Tibial nerve (tissue), 4 donors: ENCODE measurements at places on chromosomes 16 and 17. TPM values are rescaled to one million over a fixed set of nuclear protein-coding genes. Genes with fewer than 3 reads are reported as not detected.
A peak's percentile ranks its signal among the peaks of the same experiment; 100 is the strongest.

The P2RX5 gene
- not detected for total RNA-seq

The KRTAP4-4 gene
- not detected for total RNA-seq

The CFAP119 gene
- total RNA-seq = 9.6 TPM

The KRT34 gene
- total RNA-seq = not detected

The RHBDL1 gene
- total RNA-seq = 3.5 TPM

The HEXIM1 gene
- total RNA-seq = 35.2 TPM

The KRTAP9-8 gene
- not detected for total RNA-seq

DNA sequence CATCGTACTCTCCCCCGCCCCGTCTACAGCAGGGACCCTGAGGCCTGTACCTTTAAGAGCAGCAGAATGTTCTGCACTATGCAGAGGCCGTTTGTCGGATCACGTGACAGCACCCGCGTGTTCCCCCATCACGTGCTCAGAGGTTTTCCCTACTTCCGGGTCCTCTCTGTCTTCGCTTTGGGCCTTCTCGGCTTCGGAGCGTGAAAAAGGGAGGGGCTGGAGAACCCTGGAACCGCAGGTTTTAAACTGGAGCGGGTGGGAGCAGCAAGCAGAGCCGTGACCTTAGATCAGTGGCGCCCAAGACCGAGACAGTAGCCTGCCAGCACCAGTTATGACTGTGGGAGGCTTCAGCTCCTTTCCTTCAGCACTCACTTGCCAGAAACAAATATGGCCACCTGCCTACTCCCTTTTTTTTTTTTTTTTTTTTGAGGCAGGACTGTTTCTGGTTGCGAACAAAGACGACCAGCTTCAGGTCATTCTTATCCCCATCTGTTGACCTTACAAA lies at the start of gene CLN3:
CLN3 (minus strand) TSS at position 105 of the 505 bp plus-strand sequence. CDS start 315 bp downstream, outside the sequence.
- H3K27me3 ChIP-seq = no peaks in the 10 kb centered on the region
- peak within 1 kb of the TSS; percentile 99 for H3K4me3 ChIP-seq
- DNase-seq = peak; percentile 90
- H3K4me1 ChIP-seq = peaks cover 6% of the 10 kb centered on the region

- no peaks in the 10 kb centered on the region for H3K36me3 ChIP-seq
- H3K27ac ChIP-seq = peak overlapping the region; percentile 33
- H3K4me1 ChIP-seq = peaks cover 5% of the 10 kb centered on the region
- H3K4me3 ChIP-seq = no peak overlapping the region
- no peaks in the 10 kb centered on the region for H3K27me3 ChIP-seq
These were observed 94.7 kb upstream of the TNRC6C start for GRCh38 chr17:77863814-77864161.

DNA sequence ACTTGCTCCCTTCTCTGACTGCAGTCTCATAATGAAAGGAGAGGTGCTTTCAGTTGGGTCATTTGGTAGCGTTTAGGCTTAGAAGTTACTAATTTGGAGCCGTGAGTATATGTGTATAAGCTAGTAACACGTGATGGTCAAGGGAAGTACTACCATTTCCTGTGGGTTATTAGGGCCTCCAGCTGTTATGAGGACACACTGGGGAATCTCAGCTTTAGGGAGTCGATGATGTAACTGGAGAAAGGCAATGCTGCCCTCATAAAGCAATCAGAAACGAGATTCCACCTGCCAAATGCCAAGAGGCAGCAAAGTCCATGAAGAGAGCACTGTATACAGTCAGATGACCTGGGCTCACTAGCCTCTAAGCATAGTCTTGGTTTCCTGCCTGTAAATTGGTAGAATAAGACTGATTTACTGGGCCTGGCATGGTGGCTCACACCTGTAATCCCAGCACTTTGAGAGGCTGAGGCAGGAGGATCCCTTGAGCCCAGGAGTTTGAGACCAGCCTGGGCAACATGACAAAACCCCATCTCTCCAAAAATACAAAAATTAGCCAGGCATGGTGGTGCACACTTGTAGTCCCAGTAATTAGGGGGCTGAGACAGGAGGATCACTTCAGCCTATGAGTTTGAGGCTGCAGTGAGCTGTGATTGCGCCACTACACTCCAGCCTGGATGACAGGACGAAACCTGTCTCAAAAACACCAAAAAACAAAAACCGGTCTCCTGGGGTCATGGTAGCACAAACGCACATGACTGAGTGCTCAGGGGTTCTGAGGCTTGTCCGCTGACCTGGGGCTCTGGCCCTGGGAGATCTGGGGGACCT lies 53.0 kb downstream of the SF3B3 start:
- H3K4me3 ChIP-seq = no peak overlapping the region
- no peak for DNase-seq
- H3K36me3 ChIP-seq = peaks cover 18% of the 10 kb centered on the region

- no peaks in the 10 kb centered on the region for H3K27me3 ChIP-seq
- no peak overlapping the region for H3K27ac ChIP-seq
- no peaks in the 10 kb centered on the region for H3K36me3 ChIP-seq
- no peak for DNase-seq
- H3K4me1 ChIP-seq = no peaks in the 10 kb centered on the region
- no peak overlapping the region for H3K4me3 ChIP-seq
These were observed 1.9 kb upstream of the RBFOX1 start for GRCh38 chr16:7330709-7331108.

- no peak for DNase-seq
- H3K4me3 ChIP-seq = no peak overlapping the region
- no peaks in the 10 kb centered on the region for H3K27me3 ChIP-seq
- no peak overlapping the region for H3K27ac ChIP-seq
- no peaks in the 10 kb centered on the region for H3K36me3 ChIP-seq
These were observed 87.8 kb upstream of the CDH5 start for GRCh38 chr16:66278604-66279262.

GRCh38 chr16:58038219-58038641 lies 12.7 kb downstream of the MMP15 start:
- no peak for DNase-seq
- no peaks in the 10 kb centered on the region for H3K36me3 ChIP-seq
- H3K27ac ChIP-seq = no peak overlapping the region
- H3K4me3 ChIP-seq = no peak overlapping the region

GRCh38 chr17:64531955-64532371 lies 25.2 kb downstream of the CEP95 start:
- no peaks in the 10 kb centered on the region for H3K4me1 ChIP-seq
- no peak overlapping the region for H3K27ac ChIP-seq
- DNase-seq = no peak
- H3K4me3 ChIP-seq = no peak overlapping the region
- H3K36me3 ChIP-seq = peaks cover 100% of the 10 kb centered on the region
- H3K27me3 ChIP-seq = no peaks in the 10 kb centered on the region

GRCh38 chr17:49407086-49407485 lies 7.6 kb downstream of the PHB1 start:
- H3K27me3 ChIP-seq = no peaks in the 10 kb centered on the region
- H3K4me3 ChIP-seq = no peak overlapping the region
- no peaks in the 10 kb centered on the region for H3K4me1 ChIP-seq

- H3K27ac ChIP-seq = no peak overlapping the region
- no peak overlapping the region for H3K4me3 ChIP-seq
- no peaks in the 10 kb centered on the region for H3K36me3 ChIP-seq
These were observed 21.8 kb upstream of the BCO1 start for GRCh38 chr16:81216706-81217105.

DNA sequence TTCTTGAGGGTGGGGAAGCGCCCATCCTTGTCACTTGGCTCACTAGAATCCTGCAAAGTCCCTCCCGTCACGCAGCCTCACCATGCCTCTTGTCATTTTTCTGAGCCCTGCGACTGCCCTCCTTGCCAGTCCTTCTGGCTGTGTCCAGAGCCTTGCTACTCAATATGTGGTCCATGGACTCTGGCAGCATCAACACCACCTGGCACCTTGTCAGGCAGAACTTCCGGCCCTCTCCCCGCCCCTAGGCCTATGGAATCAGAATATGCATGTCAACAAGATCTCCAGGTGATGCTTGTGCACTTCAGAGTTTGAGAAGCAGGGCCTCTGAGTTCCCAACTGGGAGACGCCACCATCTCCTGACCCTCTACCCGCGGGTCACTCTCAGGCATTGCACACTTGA lies 12.1 kb downstream of the PIMREG start:
- no peaks in the 10 kb centered on the region for H3K36me3 ChIP-seq
- no peak overlapping the region for H3K27ac ChIP-seq
- no peak overlapping the region for H3K4me3 ChIP-seq
- peaks cover 25% of the 10 kb centered on the region for H3K27me3 ChIP-seq
- DNase-seq = no peak

- H3K36me3 ChIP-seq = no peaks in the 10 kb centered on the region
- DNase-seq = no peak
- no peaks in the 10 kb centered on the region for H3K27me3 ChIP-seq
- H3K4me3 ChIP-seq = no peak overlapping the region
- H3K27ac ChIP-seq = no peak overlapping the region
These were observed 6.5 kb upstream of the CTCF start for GRCh38 chr16:67555795-67556212.

DNA sequence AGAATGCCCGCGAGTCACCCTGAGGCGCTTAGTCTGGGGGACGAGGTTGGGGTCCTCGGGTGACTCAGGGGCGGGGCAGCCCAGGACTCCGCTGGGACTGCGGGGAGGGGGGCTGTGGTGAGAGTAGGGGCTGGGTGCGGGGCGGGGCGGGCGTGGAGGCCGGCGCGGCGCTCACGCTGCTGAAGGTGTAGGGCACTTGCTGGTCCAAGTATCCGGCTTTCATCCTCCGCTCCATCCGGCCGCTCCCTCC lies 832 bp downstream of the ETV4 start:
- peak overlapping the region; percentile 18 for H3K27ac ChIP-seq
- no peaks in the 10 kb centered on the region for H3K36me3 ChIP-seq
- peak overlapping the region; percentile 59 for H3K4me3 ChIP-seq
- H3K27me3 ChIP-seq = no peaks in the 10 kb centered on the region
- no peak for DNase-seq

GRCh38 chr17:48299760-48300159 lies 130.3 kb downstream of the SKAP1 start:
- H3K4me1 ChIP-seq = peaks cover 13% of the 10 kb centered on the region
- no peak overlapping the region for H3K27ac ChIP-seq
- no peaks in the 10 kb centered on the region for H3K27me3 ChIP-seq
- H3K4me3 ChIP-seq = no peak overlapping the region

- H3K4me3 ChIP-seq = no peak overlapping the region
- DNase-seq = no peak
- H3K4me1 ChIP-seq = peaks cover 15% of the 10 kb centered on the region
- H3K27ac ChIP-seq = peak overlapping the region; percentile 83
These were observed 15.0 kb downstream of the TMEM92 start for GRCh38 chr17:50289278-50289677.

GRCh38 chr16:27238016-27238587 lies 30.5 kb downstream of the NSMCE1 start:
- H3K27ac ChIP-seq = no peak overlapping the region
- H3K36me3 ChIP-seq = no peaks in the 10 kb centered on the region
- no peak for DNase-seq

GRCh38 chr17:57544401-57544800 lies 200.7 kb downstream of the CCDC182 start:
- H3K36me3 ChIP-seq = no peaks in the 10 kb centered on the region
- DNase-seq = no peak
- no peaks in the 10 kb centered on the region for H3K27me3 ChIP-seq
- no peak overlapping the region for H3K4me3 ChIP-seq

GRCh38 chr17:50677851-50678375 lies 29.8 kb downstream of the ANKRD40 start:
- H3K4me1 ChIP-seq = no peaks in the 10 kb centered on the region
- H3K36me3 ChIP-seq = no peaks in the 10 kb centered on the region
- H3K4me3 ChIP-seq = no peak overlapping the region
- H3K27me3 ChIP-seq = no peaks in the 10 kb centered on the region

- no peaks in the 10 kb centered on the region for H3K27me3 ChIP-seq
- peaks cover 11% of the 10 kb centered on the region for H3K4me1 ChIP-seq
- peak overlapping the region; percentile 64 for H3K27ac ChIP-seq
- H3K4me3 ChIP-seq = no peak overlapping the region
- H3K36me3 ChIP-seq = no peaks in the 10 kb centered on the region
- DNase-seq = no peak
These were observed 29.6 kb downstream of the OGFOD1 start for GRCh38 chr16:56480776-56481467.

- H3K4me3 ChIP-seq = no peak overlapping the region
- no peaks in the 10 kb centered on the region for H3K36me3 ChIP-seq
- H3K27ac ChIP-seq = no peak overlapping the region
- DNase-seq = no peak
These were observed 11.6 kb upstream of the ADGRG1 start for GRCh38 chr16:57616876-57617275.

GRCh38 chr16:85970738-85971137 lies 71.8 kb downstream of the IRF8 start:
- no peak overlapping the region for H3K4me3 ChIP-seq
- no peaks in the 10 kb centered on the region for H3K36me3 ChIP-seq
- H3K27me3 ChIP-seq = no peaks in the 10 kb centered on the region
- H3K4me1 ChIP-seq = no peaks in the 10 kb centered on the region
- no peak for DNase-seq
- H3K27ac ChIP-seq = no peak overlapping the region
